Naive B cell (primary cell): ENCODE measurements at places on chromosomes 2 and 18. TPM values are rescaled to one million over a fixed set of nuclear protein-coding genes. Genes with fewer than 3 reads are reported as not detected.

- H3K4me3 ChIP-seq, result no peak overlapping the region
- H3K27ac ChIP-seq, result no peak overlapping the region
- H3K4me1 ChIP-seq, result no peaks in the 10 kb centered on the region
- peaks cover 4% of the 10 kb centered on the region for H3K27me3 ChIP-seq
- no peaks in the 10 kb centered on the region for H3K36me3 ChIP-seq
These were observed 108.2 kb downstream of the ZNF521 start for GRCh38 chr18:25243754-25244153.

GRCh38 chr2:234544659-234545611 lies 48.1 kb upstream of the ARL4C start:
- DNase-seq, result peak; percentile 62
- H3K4me3 ChIP-seq, result no peak overlapping the region
- no peaks in the 10 kb centered on the region for H3K36me3 ChIP-seq
- no peak overlapping the region for H3K27ac ChIP-seq

- H3K36me3 ChIP-seq, result peaks cover 13% of the 10 kb centered on the region
- no peaks in the 10 kb centered on the region for H3K27me3 ChIP-seq
- H3K4me1 ChIP-seq, result peaks cover 80% of the 10 kb centered on the region
- peak; percentile 66 for DNase-seq
- peak overlapping the region; percentile 84 for H3K4me3 ChIP-seq
- H3K27ac ChIP-seq, result peak overlapping the region; percentile 91
These were observed 33.3 kb downstream of the UXS1 start for GRCh38 chr2:106160786-106161261.

DNA sequence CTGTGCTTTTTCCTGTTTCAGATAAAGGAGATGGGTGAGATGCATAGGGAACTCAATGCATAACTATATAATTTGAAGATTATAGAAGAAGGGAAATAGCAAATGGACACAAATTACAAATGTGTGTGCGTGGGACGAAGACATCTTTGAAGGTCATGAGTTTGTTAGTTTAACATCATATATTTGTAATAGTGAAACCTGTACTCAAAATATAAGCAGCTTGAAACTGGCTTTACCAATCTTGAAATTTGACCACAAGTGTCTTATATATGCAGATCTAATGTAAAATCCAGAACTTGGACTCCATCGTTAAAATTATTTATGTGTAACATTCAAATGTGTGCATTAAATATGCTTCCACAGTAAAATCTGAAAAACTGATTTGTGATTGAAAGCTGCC lies 16.4 kb upstream of the MSH2 start:
- no peak overlapping the region for H3K27ac ChIP-seq
- DNase-seq, result no peak
- no peaks in the 10 kb centered on the region for H3K36me3 ChIP-seq
- no peaks in the 10 kb centered on the region for H3K4me1 ChIP-seq

GRCh38 chr2:122433123-122433754 lies 677.8 kb downstream of the TSN start:
- no peaks in the 10 kb centered on the region for H3K27me3 ChIP-seq
- no peaks in the 10 kb centered on the region for H3K36me3 ChIP-seq
- H3K4me1 ChIP-seq, result no peaks in the 10 kb centered on the region
- DNase-seq, result no peak

FARP2 gene
- 32.2 TPM for polyA plus RNA-seq
